ENCODE measurements at places on chromosomes 16 and 17.

- no peaks in the 10 kb centered on the region for H3K36me3 ChIP-seq
- peaks cover 2% of the 10 kb centered on the region for H3K27me3 ChIP-seq
- DNase-seq: no peak
- no peak overlapping the region for H3K27ac ChIP-seq
- no peaks in the 10 kb centered on the region for H3K4me1 ChIP-seq
- no peak overlapping the region for H3K4me3 ChIP-seq
Observed at GRCh38 chr16:13414154-13414553, 505.8 kb upstream of the ERCC4 start.

DNA sequence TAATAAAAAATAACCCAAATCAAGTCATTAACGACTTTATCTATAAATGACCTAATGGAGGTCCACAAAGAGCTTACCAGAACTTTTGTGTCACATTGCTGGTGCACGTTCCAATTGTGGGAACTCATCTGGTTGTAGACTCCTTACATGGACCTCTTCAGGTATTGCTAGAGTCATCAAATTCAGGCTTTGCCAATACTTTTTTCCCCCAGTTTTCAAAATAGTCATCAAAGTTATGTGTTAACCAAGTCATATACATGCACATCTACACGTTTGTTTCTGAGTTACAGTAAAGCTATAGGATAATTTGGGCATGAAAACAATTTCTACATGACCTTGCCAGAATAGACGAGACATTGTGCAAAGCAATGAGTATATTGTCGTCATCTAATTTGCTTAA, 76.2 kb upstream of the ADAMTS18 start:
- H3K36me3 ChIP-seq: no peaks in the 10 kb centered on the region

DNA sequence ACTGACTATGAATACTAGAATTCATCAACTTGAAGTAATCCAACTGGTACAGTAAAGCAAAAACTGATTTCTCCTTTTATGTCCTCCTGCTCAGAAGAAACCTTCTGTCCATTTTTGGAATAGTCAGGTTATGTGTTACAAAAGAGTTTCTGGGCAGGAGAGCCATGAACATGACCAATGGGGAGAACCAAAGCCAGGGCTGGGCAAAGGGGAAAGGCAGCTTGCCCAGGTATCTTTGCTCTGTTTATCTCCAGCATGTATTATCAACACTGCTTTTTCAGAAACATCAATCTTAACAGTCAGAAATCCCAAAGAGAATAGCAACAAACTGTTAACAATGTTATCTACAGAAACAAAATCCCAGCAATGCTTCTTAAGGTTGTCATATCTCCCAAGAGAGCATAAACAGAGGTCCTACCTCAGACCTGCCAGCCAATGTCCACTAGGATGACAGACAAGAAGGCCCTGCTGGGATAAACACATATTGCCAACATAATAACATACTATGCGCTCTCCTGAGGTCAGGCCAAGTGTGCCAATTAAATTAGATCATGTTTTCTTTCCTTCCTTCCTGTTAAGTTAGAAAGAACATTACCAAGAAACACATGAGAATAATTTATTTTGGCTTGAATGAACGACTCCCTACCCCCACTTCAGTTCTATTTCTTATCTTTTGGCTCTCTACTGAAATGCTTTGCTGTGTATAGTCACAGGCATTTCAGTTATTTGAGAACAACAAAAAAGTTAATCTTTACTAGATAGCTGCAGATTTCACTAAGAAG, 28.0 kb downstream of the BLMH start:
- no peak overlapping the region for H3K27ac ChIP-seq
- no peaks in the 10 kb centered on the region for H3K4me1 ChIP-seq
- no peak for DNase-seq
- no peak overlapping the region for H3K4me3 ChIP-seq
- H3K27me3 ChIP-seq: no peaks in the 10 kb centered on the region

GRCh38 chr17:6796887-6797490, 21.0 kb downstream of the FBXO39 start:
- peaks cover 13% of the 10 kb centered on the region for H3K27me3 ChIP-seq
- no peak for DNase-seq
- no peak overlapping the region for H3K27ac ChIP-seq
- no peaks in the 10 kb centered on the region for H3K4me1 ChIP-seq
- H3K4me3 ChIP-seq: no peak overlapping the region

- H3K36me3 ChIP-seq: peaks cover 41% of the 10 kb centered on the region
- no peak for DNase-seq
- H3K27me3 ChIP-seq: no peaks in the 10 kb centered on the region
- no peak overlapping the region for H3K4me3 ChIP-seq
- no peaks in the 10 kb centered on the region for H3K4me1 ChIP-seq
Observed at GRCh38 chr16:23387666-23388065, 65.3 kb downstream of the COG7 start.

DNA sequence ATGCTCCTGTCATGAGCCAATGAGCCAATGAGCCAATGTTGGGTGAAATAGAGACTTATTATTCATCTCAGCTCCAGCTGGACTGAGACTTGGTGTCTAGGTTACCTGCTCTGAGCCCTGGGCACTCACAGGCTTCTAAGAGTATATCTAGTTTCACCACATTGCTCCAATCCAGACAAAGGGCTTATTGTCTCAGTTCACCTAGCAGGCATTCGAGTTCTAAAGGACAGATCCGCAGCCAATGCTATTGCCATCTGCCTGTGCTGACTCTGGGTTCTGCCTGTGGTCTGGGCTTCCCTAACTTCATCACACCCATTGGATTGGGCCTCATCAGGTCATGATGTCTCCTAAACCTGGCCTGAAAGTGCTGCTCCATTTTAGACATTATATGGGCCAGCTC, 66.1 kb upstream of the HS3ST4 start:
- H3K36me3 ChIP-seq: no peaks in the 10 kb centered on the region
- H3K4me1 ChIP-seq: no peaks in the 10 kb centered on the region
- H3K27ac ChIP-seq: no peak overlapping the region
- H3K27me3 ChIP-seq: no peaks in the 10 kb centered on the region

DNA sequence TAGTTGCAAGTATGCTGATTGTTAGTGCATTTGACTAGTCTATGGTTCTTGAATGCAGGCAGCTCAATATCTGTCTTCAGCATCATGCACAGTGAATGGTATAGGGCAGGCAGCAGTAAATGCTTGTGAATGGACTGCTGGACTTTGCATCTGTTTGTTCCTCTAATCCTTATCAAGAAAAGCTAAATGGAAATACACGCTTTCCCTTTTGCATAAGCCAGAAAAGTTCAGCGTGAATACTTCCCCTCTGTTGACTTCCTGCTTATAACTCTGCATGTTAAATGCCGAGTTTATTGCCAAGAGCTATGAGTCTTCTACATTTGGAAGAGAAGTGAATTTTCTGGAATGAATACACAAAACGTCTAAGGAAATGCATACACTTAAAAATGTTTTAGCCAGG, 127.9 kb upstream of the CPHXL start:
- no peaks in the 10 kb centered on the region for H3K36me3 ChIP-seq
- no peak for DNase-seq
- H3K27ac ChIP-seq: no peak overlapping the region
- H3K4me3 ChIP-seq: no peak overlapping the region
- peaks cover 5% of the 10 kb centered on the region for H3K27me3 ChIP-seq

- peaks cover 1% of the 10 kb centered on the region for H3K36me3 ChIP-seq
- no peaks in the 10 kb centered on the region for H3K27me3 ChIP-seq
- H3K27ac ChIP-seq: no peak overlapping the region
Observed at GRCh38 chr17:17763734-17764133, 73.1 kb downstream of the SREBF1 start.

DNA sequence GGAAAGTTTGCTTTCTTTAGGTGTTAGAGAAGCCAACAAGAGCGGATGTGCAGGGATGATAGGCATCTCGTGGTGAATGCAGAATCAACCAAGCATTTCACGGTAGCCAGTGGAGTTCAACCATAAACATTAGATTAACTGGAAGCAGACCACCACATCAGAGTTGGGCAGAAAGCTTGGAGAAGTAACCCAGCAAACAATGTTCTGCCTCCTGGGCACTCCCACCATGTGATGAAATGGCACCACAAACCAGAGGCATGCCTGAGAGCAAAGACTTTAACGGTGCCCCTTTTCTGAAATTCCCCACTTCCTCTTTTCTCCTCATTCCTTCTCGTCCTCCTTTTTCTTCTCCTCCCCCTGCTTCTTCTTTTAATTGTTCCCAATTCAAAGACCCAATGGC, 193.5 kb upstream of the ANKFN1 start:
- no peak for DNase-seq
- H3K27ac ChIP-seq: no peak overlapping the region
- H3K36me3 ChIP-seq: no peaks in the 10 kb centered on the region
- H3K4me3 ChIP-seq: no peak overlapping the region
- no peaks in the 10 kb centered on the region for H3K4me1 ChIP-seq

GRCh38 chr16:81405702-81406113, 38.9 kb upstream of the CMIP start:
- H3K27me3 ChIP-seq: peaks cover 13% of the 10 kb centered on the region
- peaks cover 3% of the 10 kb centered on the region for H3K4me1 ChIP-seq
- no peaks in the 10 kb centered on the region for H3K36me3 ChIP-seq
- no peak overlapping the region for H3K27ac ChIP-seq
- no peak overlapping the region for H3K4me3 ChIP-seq

DNA sequence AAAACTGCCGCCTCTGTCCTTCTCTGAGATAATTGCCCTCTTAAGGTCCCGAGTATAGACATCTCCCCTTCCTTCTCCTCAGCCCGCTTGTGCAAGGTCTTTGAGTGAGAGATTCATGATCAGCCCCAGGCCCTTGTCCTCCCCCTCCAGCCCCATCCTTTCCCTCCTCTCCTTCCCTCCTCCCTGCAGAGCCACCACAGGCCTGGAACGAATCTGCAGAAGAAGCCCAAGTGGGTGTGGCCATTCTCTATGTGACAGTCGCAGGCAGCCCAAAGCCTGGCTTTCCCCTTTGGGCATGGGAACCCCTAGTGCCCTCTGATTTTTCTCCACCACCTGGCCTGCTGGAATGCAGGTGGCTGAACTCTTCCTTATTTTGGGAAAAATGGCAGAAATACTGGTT, 7.2 kb upstream of the NDRG4 start:
- H3K27ac ChIP-seq: no peak overlapping the region
- peaks cover 5% of the 10 kb centered on the region for H3K27me3 ChIP-seq
- peaks cover 8% of the 10 kb centered on the region for H3K4me1 ChIP-seq
- no peak for DNase-seq
- no peak overlapping the region for H3K4me3 ChIP-seq

GRCh38 chr17:80920441-80920840, 71.2 kb upstream of the CHMP6 start:
- H3K4me3 ChIP-seq: no peak overlapping the region
- H3K36me3 ChIP-seq: peaks cover 40% of the 10 kb centered on the region
- no peak for DNase-seq
- H3K27ac ChIP-seq: no peak overlapping the region

GRCh38 chr17:76002100-76002499, 1.4 kb downstream of the CDK3 start:
- peaks cover 7% of the 10 kb centered on the region for H3K4me1 ChIP-seq
- H3K27ac ChIP-seq: no peak overlapping the region
- no peak overlapping the region for H3K4me3 ChIP-seq
- no peaks in the 10 kb centered on the region for H3K27me3 ChIP-seq
- no peak for DNase-seq
- H3K36me3 ChIP-seq: peaks cover 13% of the 10 kb centered on the region

DNA sequence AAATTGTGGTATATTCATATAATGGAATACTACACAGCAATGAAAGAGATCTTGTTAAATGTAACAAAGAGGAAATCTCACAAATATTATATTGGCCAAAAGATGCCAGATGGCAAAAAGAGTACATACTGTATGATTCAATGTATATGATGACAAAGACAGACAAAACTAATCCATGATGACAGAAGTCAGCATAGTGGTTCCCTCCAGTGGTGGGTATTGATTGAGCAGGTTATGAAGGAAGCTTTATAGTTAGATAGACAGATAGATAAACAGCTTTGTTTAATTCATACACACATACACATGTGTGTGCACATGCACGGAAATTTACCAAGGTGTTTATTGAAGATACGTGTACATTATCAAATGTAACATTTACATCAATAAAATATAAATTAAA, 74.4 kb upstream of the SMIM36 start:
- no peak for DNase-seq
- H3K27me3 ChIP-seq: no peaks in the 10 kb centered on the region
- no peaks in the 10 kb centered on the region for H3K36me3 ChIP-seq
- H3K27ac ChIP-seq: no peak overlapping the region
- peaks cover 22% of the 10 kb centered on the region for H3K4me1 ChIP-seq

GRCh38 chr17:71963351-71963750, 157.5 kb upstream of the SOX9 start:
- H3K36me3 ChIP-seq: no peaks in the 10 kb centered on the region
- H3K4me1 ChIP-seq: no peaks in the 10 kb centered on the region
- H3K27ac ChIP-seq: no peak overlapping the region

DNA sequence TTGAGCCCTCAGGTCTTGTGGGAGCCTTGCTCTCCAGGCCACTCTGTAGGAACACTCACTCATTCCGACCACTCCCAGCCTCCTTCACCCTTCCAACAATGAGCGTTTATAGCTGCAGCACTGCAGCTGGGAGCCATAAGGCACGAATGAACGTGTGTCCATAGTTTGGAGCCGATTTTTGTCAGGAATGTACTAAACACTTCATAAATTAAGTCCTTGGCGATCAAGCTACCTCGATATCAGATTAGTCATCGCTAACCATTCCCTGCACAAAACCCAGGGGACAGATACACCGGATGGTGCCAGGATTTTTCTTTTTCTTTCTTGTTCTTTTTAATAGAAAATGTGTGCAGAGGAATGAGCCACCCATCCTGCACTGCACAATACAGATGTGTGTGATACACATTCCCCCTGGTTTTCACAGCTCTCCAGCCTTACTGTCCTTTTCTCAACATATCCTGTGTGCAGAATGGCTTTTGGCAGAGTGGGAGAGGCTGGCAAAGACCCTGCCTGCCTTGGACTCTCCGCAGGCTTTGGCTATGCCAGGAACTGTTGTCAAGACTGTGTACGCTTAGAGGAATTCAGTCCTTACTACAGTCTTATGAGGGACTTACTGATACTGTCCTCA, 68.4 kb upstream of the ELAC2 start:
- no peak overlapping the region for H3K27ac ChIP-seq
- no peaks in the 10 kb centered on the region for H3K27me3 ChIP-seq
- no peak overlapping the region for H3K4me3 ChIP-seq
- no peak for DNase-seq
- no peaks in the 10 kb centered on the region for H3K36me3 ChIP-seq
- H3K4me1 ChIP-seq: peaks cover 21% of the 10 kb centered on the region

DNA sequence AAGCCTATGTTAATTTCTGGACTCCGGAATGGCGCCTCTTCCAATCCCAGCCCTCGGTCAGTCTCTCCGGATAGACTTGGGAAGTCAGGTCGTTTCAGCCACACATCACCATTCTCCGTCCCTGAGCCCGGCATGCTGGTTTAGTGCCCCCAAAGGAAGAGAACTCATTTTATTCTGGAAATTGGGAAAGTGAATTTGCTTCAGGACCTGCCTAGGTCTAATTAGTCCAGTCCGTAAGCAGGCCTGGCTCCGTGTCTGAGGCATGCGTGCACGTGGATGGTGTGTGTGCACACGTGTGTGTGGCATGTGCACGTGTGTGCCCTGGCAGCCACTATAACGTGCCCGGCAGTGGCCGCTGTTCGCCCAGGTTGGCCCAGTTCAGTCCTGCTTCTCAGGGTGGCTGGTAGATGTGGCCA, 77.4 kb downstream of the RPA1 start:
- no peak for DNase-seq
- peaks cover 44% of the 10 kb centered on the region for H3K27me3 ChIP-seq
- no peaks in the 10 kb centered on the region for H3K36me3 ChIP-seq
- H3K4me1 ChIP-seq: peaks cover 32% of the 10 kb centered on the region
- H3K4me3 ChIP-seq: no peak overlapping the region
- no peak overlapping the region for H3K27ac ChIP-seq

GRCh38 chr16:88062341-88063210, 111.3 kb downstream of the BANP start:
- peaks cover 13% of the 10 kb centered on the region for H3K4me1 ChIP-seq
- DNase-seq: no peak
- H3K36me3 ChIP-seq: peaks cover 59% of the 10 kb centered on the region
- no peaks in the 10 kb centered on the region for H3K27me3 ChIP-seq
- no peak overlapping the region for H3K4me3 ChIP-seq
